ENCODE measurements at places on chromosomes 3 and 15.

GRCh38 chr3:43883729-43884396 lies 193.1 kb downstream of the ABHD5 start:
- DNase-seq = no peak

- no peak for DNase-seq
Observed at GRCh38 chr3:184282941-184283340, 7.1 kb downstream of the ECE2 start.

DNA sequence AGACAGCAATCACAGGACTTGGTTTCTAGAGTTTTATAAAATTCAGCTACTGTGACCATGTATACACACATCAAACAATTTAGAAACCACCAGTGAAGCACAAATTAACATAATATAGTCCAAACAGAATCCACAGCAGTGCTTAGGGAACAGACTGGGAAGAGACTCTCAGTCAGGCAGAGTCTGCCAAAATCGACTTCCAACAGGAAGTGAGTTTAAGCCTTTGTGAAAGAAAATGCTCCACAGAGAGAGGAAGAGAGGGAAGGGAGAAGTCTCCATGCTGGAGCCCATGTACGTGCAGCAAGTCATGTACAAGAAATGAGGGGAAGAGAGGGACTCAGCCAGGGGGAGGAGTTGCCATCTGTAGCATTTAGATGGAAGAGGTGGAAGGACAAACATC lies 172.6 kb downstream of the IL5RA start:
- no peak for DNase-seq

- no peak for DNase-seq
Observed at GRCh38 chr3:50592568-50592967, 19.0 kb downstream of the CISH start.
